ENCODE measurements at places on chromosomes 2 and 18.
A peak's percentile ranks its signal among the peaks of the same experiment; 100 is the strongest.

- no peak for DNase-seq
These were observed 43.4 kb downstream of the MYL12B start for GRCh38 chr18:3305354-3305762.

GRCh38 chr2:197310987-197311420 lies 424 bp upstream of the ANKRD44 start:
- no peak for DNase-seq

DNA sequence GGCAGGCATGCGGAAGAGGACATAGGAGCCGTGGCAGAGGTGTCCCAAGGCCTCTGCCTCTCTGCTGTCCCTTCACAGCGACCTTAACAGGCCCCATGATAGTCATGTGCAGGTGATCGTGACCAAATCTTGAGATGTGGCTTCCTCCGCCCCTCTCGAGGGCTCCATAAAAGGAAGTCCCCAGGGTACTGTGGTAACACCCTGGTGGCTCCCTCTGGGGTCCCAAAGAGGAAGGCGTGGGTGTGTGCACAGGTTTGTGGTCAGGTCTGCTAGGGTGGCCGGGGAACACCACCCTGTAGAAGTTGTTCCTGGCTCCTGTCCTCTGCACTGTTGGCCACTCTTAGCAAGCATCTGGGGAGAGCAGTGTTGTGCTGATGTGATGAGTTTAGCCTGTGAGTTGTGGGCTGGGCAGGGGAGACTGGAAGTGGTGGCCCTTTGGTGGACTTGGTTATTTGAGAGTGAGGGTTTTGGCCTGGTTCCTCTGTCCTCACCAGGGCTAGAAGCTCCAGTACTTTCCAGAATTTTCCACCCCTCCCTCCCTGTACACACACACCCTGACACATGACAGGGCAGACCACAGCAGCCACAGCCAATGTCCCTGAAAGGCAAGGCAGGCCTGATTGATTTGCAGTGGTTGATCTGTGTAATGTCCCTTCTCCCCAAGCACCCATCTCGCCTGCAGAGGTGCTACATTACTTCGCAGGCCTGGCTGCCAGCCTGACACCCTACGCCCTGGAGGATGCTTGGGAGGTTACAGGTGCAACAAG lies 68.9 kb upstream of the BOD1L2 start:
- DNase-seq, result no peak

- no peak for DNase-seq
These were observed 8.1 kb downstream of the MBP start for GRCh38 chr18:77124452-77124922.

DNA sequence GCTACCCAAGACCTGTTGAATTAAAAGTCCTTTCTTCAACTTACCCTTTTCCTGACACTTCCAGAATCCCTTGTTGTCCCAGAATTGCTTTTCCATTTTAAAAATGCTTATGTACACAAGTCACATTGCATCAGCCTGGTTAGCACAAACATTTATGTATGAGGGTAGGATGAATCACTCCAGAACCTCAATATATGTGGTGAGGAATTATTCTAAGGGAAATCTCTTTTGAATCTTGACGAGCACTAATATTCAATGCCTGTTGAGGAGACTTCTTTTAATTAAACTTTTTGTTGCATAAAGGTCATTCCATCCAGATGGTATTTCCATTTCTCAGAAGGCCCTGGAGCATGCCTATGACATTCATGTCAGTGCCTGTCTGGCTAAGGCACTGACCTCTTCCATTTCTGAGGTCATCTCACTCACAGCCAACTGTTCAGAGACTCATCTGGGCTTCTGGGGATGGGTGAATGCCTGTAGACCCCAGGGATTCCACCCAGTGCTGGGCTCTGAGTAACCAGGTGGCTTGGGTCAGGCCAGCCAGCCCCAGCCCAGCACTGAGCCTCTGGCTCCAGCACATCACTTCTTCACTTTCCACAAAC lies 28.2 kb downstream of the ACMSD start:
- DNase-seq, result no peak

DNA sequence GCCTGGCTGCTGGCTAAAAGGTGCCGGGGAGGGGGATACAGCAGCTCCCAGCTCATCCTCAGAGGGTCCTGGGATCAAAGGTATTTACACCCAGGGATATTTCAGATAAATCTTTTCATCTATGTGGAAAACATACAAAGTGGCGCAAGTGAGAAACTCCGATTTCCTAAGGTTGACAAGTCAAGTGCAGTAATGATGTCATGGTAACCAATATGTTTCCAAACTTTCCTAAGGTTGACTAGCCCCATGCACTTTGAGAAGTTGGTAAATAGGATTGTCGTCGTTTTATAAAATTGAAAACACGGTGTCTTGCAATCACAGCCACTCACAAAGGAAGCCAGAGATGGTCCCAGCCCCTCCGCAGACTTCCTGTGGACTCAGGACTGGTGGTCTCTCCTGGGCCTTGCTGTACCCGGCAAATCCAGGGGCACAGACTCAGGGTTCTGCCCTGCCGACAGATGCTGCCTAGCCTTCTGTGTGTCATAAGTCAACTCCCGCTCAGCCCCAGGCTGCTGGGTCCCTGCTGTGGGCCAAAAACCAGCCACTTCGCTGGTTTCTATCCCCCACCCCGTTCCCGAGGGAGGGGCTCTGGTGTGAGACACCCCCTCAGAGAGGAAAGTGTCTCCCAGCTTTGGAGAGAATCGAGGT lies 111.2 kb upstream of the PPP1CB start:
- DNase-seq, result no peak

- no peak for DNase-seq
These were observed 7.9 kb downstream of the PKP4 start for GRCh38 chr2:158464426-158465281.

DNA sequence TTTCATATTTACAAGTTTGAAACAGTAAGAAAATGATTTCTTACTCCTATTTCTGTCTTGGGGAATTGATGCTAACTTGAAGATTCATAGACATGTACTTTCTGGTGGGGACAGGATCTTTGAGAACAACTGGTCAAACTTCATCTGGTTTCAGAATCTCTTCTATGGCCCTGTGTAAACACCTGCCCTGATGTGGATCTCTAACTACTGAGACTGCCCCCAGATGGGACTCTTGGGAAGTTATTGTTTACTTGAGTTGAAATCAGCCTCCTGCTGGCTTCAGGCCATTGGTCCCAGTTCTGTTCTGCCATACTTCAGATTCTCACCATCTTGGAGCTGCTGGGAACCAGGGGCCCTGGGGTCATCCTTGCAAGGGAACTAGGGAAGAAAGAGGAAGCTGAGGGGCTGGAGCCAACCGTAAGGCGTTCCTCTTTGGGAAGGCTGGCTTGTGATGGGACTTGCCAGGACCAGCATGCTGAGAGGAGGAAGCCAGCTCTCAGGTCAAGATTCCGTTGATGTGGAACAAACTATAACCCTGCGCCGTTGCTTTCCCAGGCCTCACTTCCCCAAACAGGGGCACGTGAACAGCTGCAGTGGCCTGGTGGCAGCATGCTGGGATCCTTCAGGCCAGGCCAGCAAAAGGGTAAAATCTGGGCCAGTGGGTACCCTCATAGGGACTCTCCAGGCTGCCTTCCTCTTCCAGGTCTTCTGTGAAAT lies 135.5 kb upstream of the CXCR4 start:
- DNase-seq, result no peak

DNA sequence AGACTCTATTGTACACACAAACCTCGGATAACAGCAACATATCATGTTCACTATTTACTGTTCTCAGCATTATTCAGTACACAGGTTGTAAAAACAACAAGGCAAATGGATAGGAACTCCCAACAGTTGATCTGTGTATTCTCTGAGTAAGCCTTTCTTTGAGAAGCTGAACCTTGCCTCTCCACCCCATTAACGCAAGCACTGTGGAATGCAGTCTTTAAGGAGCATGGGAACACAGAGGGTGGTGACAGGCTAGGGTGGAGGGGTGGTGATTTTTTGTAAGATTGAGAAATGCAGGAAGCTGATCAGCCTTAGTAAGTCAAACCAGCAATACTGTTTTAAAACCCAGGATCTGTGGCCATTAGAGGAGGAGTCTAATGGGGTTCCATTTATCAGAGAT lies 19.6 kb upstream of the SERPINB11 start:
- DNase-seq, result no peak

DNA sequence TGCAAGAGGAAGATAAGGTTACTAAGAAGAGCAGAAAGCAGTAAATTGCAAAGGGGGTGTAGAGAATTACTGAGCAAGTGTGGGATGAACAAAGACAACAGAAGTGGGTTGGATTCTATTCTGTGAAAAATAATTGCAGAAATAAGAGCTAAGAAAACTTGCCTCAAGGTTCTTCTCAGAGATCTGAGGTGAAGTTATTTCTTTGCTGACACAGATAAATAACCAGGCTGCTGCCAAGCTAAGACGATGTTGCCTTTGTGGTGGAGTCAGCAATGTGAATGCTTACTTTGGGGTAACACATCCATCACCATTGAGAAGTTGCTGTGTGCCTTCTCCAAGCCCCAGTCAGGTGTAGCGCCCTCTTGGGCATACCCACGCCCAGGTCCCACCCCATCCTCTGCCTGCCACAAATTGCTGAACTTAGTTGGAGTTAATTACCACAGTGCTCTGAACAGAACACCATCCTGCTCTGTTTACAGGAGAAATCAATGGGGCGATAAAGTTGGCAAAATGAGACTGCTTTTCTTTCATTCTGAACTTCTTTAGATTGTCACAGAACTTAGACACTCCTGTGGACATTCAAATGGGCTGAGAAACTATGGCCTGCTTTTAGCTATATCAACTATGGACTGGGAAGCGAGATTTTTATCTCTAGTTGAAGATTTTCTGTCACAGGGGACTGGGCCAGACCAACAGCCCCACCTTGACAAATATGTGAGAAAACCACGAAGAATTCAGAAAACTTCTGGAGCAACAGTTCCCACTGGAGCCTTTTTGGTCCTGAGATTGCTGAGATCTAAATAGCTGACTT lies 283.6 kb downstream of the TMX3 start:
- no peak for DNase-seq

GRCh38 chr2:106789185-106789584 lies 96.8 kb downstream of the ST6GAL2 start:
- no peak for DNase-seq

GRCh38 chr2:158723181-158723838 lies 71.8 kb upstream of the DAPL1 start:
- peak; percentile 97 for DNase-seq

DNA sequence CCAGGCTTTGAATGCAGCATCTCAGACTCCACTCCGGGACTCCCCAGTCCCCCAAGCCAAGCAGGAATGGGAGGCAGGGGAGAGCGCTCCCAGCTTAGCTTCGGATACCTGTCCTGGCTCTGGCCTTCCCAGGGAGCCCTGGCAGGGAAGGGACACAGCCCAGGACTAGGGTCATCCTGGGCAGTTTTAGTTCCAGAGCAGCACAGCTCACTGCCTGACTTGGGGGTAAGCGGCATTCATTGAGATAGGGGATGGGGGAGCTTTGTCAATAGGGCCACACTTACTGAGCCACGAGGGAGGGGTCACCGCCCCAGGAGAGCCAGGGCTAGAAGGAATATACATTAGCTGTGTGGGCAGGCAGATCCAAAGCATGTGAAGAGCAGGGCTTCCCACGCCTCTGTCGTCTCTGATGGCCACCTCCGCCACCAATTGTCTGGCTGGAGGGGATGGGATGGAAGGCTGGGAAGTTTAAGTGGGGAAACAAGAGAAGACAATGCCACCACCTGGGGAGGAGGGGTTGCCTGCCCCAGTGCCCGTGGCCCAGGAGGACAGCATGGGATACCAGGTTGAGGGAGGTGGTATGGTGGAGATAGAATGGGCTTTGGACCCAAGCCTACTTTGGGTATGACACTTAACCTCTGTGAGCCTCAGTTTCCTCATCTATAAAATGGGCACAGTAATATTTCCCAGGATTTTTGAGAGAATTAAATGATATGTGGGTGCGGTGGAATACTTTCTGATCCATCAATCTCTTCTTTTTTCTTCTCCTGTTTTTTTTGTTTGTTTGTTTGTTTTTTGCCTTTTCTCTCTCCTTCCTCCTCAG lies 40.2 kb downstream of the SCTR start:
- DNase-seq, result no peak

DNA sequence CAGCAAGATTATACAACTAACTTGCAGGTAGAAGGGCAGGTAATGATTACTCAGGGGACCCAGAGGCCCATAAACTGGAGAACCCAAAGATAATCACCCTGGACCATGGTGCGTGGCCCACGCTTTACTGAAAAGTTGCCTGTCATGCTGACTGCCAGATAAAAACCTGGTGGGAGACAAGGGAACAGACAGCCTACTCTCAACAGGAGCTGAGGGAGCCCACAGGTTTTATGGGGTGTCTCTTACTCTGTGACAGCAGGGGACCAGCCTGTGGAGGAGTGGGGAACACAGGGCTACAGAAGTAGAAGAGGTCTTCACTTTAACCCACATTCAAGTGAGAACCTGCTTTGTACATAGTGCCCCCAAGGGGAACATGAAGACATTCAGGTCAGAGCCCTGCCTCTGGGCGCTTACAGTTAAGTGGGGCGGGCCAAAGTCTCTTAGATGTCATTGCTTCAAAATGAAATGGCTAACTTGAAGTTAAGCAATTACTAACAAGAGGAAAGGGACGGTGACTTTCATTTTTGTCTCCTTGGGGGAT lies 60.4 kb downstream of the DHRS9 start:
- no peak for DNase-seq

GRCh38 chr2:151729837-151730236 lies 4.4 kb downstream of the NEB start:
- no peak for DNase-seq

DNA sequence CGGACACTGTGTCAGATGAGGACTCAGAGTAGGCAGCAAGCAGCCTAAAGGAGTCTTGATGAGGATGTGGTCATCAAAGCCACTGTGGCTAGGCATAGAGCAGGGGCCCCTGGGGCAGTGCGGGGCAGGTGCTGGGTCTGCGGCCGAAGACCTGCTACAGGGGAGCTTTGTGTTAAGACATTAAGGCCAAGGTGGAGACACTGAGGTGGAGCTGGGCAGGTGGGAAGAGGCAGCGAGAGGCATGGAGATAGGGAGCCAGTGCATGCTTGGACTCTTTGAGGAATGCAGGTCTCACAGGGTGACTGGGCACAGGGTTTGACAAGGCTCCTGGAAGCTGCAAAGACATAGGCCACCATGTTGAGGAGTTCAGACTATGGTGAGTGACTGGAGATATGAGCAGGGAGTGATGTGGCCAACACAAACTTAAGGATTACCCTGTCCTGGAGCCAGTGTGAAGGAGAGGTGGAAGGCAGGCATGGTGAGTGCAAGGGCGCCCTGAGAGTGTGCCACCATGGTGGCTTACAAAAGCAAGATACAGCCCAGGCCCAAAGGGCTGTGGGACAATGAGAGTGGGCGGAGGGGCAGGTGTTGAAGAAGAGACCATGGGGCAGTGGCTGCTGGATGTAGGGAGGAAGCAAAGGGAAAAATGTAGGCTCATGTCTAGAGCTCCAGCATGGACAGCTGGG lies 450.9 kb upstream of the HS6ST1 start:
- DNase-seq, result no peak

- DNase-seq, result no peak
These were observed 136.5 kb downstream of the TDRD15 start for GRCh38 chr2:21260311-21260710.

DNA sequence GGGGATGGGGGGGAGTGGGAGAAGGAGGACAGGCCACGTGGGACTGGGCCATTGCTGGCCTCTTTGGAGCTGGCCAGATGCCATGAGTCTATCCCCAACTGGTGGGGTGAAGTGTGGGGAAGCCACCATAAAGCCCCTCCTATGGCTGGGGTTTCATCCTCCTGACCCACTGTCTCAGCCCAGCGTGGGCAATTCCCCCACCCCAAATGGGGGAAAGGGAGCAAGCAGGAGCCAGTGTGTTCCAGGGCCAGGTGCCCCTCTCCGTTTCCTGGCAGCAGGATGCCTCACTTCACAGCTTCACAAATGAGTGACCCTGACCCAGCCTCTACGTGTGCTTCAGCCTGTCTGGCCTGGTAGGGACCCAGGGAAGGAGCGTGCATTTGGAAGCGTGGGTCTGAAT lies 474.7 kb upstream of the HS6ST1 start:
- no peak for DNase-seq
